ENCODE measurements at places on chromosomes 12 and 14.

DNA sequence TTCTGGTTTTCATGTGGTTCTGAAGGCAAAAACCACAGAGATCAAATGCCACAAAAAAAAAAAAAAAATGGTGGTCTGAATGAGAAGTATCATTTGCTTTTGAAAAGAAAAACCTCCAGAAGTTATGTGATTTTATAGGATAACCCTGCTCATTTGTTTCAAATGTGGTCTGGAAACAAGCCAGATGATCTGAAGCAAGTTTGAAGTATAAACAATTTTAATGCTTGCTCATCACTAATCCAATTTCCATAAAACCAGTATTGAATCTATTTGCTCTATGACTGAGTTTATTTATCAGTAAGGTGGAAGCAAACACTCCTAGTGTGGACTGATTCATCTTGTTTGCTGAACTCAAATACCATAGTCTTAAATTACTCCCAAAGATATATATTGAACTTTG lies 407.3 kb upstream of the FLRT2 start:
- no peak for DNase-seq

DNA sequence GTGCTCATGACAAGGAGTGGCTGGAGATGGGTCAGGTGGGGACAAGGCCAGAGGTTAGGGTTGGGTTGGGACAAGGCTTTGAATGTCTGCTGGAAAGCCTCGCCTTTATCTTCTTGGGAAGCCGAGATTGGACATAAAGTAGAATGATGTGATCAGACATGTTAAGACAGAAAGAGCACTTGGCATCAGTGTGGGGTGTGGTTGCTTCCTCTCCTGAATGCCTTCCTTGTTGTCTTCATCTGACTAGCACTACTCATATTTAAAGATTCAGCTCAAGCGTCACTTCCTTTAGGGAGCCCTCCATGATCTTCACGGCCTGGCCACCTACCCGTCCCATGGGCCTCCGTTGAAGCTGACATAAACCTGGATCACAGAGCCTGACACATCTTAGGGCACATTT lies 14.8 kb upstream of the C12orf75 start:
- DNase-seq, result no peak

DNA sequence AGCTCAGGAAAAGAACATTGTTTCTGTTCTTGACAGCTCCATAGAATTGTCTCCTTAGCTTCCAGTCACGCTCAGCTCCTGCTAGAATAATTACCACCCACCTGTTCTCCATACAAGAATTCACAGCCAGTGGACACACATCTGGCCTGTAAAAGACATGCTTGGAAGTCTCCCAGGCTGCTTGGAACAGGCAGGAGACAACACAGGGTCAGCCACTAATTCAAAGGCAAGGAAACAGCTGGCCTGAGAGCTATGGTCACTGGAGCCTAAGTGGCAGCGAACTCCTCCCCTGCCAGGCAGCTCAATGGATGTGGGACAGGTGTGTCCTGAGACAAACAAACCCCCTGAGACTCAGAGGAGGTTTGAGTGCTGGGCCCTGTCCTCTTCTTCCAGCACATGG lies 22.9 kb upstream of the LTBP2 start:
- no peak for DNase-seq

- no peak for DNase-seq
Observed at GRCh38 chr14:85039353-85039626, 490.7 kb upstream of the FLRT2 start.

GRCh38 chr14:73283608-73284379 lies 46.5 kb downstream of the PAPLN start:
- no peak for DNase-seq

DNA sequence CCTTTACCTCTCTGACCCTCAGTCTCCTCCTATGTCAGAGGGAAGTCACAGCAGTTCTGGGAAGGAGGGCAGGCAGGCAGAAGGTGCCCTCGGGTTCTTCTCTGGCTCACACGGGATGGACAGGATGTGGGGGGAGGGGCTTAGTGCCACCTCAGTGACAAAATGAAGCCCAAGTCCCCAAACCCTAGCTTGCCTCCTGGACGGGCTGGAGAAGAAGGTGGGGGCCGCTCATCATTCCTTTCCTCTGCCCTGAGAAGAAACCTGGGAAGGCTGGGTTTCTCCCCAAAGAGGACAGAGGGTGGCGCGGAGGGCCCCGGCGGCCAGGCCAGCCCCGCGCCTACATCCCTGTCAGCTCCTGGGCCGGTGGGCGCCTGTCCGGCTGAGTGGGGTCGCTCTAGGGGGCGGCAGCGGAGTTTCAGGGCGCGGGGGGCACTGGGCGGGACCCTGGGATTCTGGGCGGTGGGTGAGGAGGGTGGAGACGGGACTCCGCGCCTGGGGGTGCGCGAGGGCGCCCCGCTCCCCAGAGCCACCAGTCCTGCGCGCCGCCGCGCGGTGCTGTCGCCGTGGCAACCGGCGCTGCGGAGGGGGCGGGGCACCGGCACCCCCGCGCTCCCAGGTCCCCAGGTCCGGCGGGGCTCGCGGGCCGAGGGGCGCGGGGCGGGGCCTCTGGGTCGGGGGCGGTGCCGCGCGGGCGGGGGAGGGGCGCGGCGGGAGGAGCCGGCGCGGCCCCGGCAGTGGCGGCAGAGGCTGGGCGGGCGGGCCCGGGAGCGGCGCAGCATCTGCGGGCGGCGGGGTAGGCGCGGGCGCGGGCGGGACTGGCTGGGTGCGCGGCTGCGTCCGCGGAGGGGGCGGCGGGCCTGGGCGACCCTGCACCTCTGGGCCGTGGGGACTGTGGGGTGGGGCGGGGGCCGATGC lies at the start of gene TMEM121:
Gene TMEM121 (plus strand): TSS at position 723 of the 915 bp plus-strand sequence. CDS start 2,252 bp downstream, outside the sequence.
- DNase-seq, result peak; percentile 64

DNA sequence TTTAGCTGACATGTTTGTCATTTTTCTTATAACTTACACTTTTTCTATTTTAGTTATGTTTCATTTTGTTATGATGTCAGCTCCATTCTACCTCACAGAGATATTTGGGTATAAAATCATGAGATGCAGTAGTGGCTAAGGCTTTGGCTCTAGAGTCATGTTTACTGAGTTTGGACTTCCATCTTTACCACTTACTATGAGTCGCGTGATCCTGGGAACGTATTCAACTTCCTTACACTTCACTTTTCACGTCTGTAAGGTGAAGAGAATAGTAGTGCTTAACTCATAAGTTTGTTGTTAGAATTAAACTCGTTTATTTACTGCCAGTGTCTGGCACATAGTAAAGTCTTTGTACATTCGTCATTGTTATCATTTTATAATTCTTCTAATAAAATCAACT lies 126.3 kb downstream of the ERC1 start:
- DNase-seq, result no peak

DNA sequence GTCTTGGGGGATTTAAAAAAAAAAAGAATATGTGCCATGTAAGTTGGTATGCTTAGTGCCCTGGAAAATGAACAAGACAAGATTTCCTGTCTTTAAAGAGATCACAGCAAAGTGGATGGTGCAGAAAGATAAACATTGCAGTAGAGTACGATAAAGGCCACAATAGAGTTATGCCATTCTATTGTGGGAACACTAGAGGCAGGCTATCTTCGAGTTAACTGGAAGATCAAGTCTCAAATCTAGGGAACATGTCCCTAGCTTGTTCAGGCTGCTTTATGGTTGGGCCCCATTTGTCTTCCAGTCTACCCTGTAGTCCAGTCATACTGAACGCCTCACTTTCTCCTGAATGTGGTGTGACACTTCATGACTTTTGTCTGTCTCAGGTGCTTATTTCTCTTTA lies 18.7 kb upstream of the CCT2 start:
- DNase-seq, result no peak

DNA sequence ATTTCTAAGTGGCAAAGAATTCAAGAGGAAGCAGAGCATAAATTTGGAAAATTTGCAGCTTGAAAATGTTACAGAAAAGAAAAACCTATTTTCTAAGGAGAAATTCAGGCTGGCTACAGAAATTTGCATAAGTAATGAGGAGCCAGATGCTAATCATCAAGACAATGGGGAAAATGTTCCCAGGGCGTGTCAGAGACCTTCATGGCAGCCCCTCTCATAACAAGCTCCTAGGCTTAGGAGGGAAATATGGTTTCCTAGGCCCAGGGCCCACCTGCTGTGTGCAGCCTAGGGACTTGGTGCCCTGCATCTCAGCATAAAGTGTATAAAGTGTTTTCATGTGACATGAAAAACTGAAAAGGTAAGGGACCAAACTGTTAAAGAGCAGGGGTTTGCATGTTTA lies 1796.3 kb upstream of the FLRT2 start:
- no peak for DNase-seq

- no peak for DNase-seq
Observed at GRCh38 chr14:93663317-93663716, 125.0 kb downstream of the PRIMA1 start.

- DNase-seq, result no peak
Observed at GRCh38 chr14:94671870-94672444, 59.8 kb downstream of the SERPINA3 start.

DNA sequence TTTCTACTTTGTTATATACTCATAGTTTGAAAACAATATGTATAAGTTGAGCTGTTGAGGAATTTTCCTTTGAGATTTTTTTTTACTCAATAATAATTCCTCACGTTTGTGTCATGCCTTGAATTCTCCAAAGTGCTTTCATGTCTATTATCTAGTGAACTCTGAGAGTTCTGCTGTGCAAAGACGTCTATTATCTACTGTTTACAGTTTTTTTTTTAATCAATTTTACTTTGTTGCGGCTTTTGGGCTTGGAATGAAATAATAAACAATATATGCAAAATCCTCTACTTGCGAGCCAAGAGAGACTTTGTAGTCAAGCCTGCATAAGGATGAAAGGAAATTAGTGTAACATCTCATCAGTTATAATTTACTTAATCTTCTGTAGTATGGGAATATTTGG lies 107.2 kb upstream of the FRMD6 start:
- no peak for DNase-seq

- DNase-seq, result no peak
Observed at GRCh38 chr14:58904776-58905175, 267.0 kb downstream of the DACT1 start.

GRCh38 chr12:121145221-121145620 lies 12.5 kb downstream of the P2RX7 start:
- DNase-seq, result no peak

DNA sequence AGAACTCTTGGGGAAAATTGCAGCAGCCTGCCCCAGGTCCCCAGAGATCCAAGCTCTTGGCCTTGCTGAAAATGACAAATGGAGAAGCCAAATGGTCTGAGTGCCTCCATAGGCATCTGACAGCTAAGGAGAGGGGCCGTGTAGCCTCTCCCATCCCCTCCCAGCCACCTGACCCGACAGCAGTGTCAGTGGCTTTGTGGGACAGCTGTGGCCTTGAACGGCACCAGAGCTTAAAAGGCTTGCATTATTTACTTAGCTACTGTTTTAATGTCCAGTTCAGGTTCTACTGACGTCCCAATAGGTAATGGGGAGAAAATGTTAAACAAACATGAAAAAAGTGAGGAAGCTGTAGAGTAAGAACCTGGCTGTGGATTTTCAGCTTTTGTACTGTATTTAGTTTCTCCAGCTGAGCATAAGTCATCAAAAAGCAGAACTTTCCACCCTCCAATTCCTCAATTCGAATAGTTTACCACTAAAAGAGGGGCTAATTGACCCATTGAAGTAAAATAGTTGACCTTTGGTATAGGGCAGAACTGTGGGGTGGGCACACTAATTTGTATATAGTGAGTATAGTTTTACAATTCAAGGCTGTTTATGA lies 50.0 kb downstream of the FOS start:
- no peak for DNase-seq

- no peak for DNase-seq
Observed at GRCh38 chr12:12592930-12593329, 18.7 kb upstream of the CREBL2 start.

- DNase-seq, result no peak
Observed at GRCh38 chr14:24329736-24330135, 5.1 kb downstream of the ADCY4 start.

DNA sequence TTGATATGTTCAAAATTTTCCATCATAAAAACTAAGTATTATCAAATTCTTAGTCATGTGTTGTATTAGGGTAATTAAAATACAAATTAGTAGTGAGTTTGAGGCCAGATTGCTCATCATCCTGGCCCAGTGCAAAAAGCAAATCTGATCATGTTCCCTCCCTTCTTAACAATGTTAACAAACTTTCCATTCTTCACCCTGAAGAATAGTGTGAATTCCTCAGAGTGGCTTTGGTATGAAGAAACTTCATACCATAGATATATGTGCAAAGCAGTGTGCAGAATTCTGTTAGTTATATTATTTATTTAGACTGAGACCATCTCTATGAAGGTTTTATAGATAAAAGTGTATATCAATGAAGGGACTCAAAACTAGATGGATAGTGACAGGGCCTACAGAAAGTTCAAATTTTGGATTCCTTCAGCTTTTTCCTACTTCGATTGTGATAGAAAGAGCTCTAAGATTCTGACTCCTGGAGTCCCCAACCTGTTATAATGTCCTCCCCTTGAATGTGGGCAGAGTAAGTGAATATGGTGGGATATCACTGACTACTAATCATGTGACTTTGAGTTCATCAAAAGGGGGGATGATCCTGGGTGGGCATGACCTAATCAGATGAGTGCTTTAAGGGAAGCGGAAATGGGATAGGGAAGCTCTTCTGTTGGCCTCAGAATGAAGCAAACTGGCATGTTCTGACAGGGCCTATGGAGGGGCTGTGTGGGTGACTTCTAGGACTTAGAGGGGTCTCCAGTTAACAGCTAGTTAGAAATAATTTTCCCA lies 271.4 kb downstream of the BTG1 start:
- no peak for DNase-seq

- DNase-seq, result no peak
Observed at GRCh38 chr12:54154681-54155186, 34.1 kb downstream of the SMUG1 start.

DNA sequence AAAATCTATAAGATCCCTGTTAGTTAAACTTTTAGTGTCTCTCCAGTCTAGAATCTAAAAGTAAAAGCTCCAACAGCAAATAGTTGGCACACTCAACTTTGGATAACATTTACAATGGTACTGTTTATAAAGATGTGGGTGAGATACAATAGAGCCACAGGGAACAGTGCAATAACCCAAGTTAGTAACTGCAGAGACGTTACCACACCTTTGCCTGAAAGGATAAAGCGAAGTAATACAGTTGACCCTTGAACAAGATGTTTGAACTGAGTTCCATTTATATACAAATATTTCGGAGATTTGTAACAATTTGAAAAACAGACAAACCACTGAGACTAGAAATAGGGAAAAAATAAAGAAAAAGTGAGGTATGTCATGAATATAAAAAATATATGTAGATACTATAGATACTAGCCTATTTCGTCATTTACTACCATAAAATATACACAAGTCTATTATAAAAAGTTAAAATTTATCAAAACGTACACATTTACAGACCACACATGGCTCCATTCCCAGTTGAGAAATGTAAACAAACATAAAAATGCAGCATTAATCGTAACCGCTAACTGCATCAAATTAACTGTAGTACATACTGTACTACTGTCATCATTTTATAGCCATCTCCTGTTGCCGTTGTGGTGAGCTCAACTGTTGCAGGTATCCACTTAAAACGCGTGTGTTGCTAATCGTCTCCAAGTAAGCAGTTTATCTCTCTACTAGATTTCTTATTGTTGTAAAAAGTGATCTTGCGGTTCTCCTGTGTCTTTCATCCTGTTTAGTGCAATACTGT lies 56.5 kb upstream of the HIF1A start:
- no peak for DNase-seq

GRCh38 chr12:133201888-133202287 lies 20.6 kb downstream of the ZNF268 start:
- DNase-seq, result no peak
